ENCODE measurements at places on chromosomes 16 and 17.
A peak's percentile ranks its signal among the peaks of the same experiment; 100 is the strongest.

GRCh38 chr16:8864480-8865110 is 4.2 kb downstream of the CARHSP1 start:
- DNase-seq: no peak

- no peak for DNase-seq
These were observed 1911.2 kb downstream of the TP53TG3F start for GRCh38 chr16:35370617-35371016.

- DNase-seq: no peak
These were observed 248.8 kb downstream of the HS3ST3A1 start for GRCh38 chr17:13352747-13353415.

- DNase-seq: no peak
These were observed 2.7 kb downstream of the RNF43 start for GRCh38 chr17:58414596-58414997.

GRCh38 chr17:73971127-73971526 is 232.4 kb upstream of the RPL38 start:
- no peak for DNase-seq

GRCh38 chr16:50050802-50051201 is 15.0 kb upstream of the HEATR3 start:
- DNase-seq: no peak

- no peak for DNase-seq
These were observed 31.8 kb downstream of the ZDHHC7 start for GRCh38 chr16:84979516-84979915.

DNA sequence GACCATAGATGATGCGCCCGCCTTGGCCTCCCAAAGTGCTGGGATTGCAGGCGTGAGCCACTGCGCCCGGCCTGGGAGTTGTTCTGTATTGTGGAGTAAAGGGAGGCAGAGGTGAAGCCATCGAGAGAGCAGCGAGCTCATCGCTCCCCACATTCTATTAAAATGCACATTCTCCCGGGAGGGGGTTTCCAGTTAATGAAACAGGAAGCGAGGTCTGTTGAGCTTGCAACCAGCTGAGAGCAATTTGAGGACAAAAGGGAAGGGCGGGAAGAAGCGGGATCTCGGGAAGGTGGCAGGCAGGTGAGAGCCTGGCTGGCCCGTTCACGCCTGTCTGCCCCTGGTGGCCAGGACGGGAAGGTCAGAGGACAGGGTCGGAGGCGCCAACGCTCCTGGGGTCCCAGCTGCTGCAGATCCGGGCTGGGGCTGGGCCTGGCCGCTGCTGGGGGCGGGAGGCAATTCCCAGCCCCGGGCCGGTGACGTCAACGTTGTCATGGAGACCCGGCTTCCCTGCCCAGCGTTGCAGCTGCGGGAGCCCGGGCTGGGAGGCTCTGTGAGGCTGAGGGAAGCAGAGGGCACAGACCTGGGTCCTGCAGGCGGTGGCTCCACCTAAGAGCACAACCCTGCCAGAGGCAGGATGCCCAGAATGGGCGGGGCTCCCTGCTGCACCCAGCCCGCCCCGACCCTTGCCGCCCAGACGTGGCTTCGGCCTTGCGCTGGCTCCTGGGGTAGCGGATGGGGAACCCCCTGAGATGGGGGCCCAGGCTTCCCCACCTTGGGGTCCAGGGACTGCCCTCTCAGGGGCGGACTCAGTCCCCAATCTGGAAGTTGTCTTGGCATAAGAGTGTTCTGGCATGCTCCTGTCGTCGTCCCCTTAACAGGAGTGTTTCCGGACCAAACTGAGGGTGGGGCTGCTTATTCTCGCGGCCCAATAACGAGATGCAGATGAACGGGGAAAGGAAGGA is 48.7 kb upstream of the PLCG2 start:
- peak; percentile 28 for DNase-seq

GRCh38 chr17:7241783-7242716 is at the start of gene GABARAP:
GABARAP (minus strand) TSS chr17:7242449; CDS start chr17:7242330, 119 bp downstream.
- DNase-seq: peak; percentile 92

DNA sequence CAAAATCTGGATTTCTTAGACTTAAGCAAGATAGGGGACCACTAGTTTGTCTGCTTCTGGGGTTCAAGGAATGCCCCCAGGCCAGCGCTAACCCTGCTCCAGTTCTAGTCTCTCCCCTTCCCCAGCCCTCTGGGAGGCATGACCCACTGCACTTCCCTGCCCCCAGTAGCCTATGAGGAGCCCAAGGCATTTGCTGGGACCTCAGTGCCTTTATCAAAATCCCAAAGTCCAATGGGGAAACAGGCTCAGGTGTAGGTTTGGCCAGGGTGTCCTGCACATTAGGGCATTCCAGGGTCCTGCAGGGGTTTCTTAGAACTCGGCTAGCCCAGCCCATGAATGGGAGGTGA is 1.2 kb downstream of the IL4R start:
- no peak for DNase-seq

GRCh38 chr17:327296-327695 is 25.3 kb downstream of the RPH3AL start:
- DNase-seq: no peak

DNA sequence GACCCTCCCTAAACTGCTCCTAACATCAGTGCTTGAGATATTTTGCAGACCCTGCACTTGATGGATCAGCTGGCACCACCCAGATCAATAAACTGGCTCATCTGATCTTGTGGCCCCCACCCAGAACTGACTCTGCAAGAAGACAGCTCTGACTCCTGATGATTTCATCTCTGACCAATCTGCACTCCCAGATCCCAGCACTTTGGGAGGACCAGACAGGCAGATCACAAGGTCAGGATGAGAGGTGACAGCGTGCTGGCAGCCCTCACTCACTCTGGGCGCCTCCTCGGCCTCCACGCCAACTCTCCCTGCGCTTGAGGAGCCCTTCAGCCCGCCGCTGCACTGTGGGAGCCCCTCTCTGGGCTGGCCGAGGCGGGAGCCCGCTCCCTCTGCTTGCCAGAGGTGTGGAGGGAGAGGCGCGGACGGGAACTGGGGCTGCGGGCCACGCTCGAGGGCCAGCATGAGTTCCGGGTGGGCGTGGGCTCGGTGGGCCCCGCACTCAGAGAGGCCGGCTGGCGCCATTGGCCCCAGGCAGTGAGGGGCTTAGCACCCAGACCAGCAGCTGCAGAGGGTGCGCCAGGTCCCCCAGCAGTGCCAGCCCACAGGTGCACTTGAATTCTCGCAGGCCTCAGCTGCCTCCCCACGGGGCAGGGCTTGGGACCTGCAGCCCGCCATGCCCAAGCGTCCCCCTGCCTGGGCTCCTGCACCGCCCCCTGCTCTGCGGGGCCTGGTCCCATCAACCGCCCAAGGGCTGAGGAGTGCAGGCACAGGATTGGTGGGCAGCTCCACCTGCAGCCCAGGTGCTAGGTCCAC is 2.4 kb upstream of the C16orf54 start:
- DNase-seq: no peak

DNA sequence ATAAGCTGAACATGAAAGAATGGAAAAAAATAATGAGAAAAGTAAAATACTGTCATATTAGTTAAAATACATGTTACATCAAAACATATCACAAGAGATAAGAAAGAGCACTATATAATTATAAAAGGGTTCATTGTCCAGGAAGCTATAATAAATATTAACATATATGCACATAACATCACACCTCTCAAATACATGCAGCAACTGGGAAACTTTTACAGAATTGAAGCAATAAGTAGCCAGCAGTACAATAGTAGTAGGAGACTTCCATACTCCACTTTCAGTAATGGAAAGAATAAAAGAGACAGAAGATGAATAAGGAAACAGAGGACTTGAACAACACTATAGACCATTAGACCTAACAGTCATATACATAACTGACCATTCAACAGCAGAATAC is 90.4 kb downstream of the AHSP start:
- no peak for DNase-seq

- DNase-seq: no peak
These were observed 188.5 kb downstream of the MSI2 start for GRCh38 chr17:57444682-57445450.

DNA sequence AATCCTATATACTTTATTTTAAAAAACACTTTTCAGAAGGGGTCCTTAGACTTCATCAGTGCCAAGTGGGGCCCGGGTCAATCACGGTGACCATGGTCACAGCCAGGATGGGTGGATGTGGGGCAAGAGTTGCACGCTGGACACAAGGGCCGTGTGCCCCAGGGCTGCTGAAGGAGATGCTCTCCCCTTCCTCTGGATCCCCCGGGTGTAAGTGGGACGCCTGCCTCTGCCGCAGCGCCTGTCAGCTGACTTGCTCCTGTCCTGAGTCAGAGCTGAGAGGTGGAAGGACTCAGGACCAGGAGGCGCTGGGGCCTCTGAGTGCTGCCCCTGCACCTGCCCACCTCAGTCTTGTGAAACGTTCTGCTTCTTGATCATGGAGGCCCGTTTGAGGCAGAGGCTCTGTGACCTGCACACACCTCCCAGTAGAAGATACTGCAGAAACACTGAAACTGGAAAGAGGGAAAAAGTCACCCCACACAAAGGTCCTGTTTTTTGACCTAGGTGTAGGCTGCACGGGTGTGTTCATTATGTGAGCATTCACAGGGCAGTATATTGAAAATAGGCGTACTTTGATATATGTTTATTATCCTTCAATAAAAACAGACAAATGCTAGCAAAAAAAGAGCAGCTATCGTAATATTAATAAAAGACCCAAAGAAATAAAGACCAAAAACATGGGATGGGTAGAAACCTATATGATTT is 40.9 kb upstream of the BAHCC1 start:
- DNase-seq: no peak

DNA sequence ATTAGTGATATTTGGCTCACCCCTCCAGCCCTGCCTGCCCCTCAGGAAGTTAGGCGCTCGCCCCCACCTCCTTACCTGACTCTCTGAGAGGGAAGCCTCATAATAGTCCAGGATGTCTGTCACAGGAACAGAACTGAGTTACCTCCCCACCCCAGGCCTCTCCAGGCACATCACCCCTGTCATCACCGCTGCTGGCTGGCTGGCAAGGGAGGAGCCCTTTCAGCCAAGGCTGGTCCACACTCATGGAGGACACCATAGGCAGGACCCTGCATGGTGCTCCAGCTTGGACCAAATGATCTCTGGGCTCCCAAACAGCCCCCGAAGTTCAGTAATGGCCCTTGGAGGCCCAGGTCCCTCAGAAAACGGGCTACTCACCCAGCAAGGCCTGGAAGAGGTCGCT is 1.5 kb downstream of the DLG4 start:
- DNase-seq: no peak

- DNase-seq: no peak
These were observed 201.7 kb upstream of the PSMD7 start for GRCh38 chr16:74094962-74095361.

DNA sequence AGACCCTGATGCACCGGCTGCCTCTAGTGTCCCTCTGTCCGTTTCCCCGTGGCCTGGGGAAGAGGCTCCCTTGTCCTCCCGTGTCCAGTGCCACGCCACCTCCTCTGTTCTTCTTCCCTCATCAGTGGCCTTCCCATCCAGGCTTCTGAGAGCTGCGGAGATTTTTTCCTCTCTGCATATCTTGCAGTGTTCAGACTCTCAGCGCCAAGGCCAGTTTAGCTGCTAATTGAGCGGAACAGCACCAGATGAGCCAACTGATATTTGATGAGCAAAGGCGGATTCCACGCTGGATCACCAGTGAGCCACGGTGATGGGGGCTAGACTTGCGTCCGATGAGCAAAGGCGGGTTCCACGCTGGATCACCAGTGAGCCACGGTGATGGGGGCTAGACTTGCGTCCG is 257.6 kb downstream of the FOXL1 start:
- DNase-seq: no peak

GRCh38 chr16:22672830-22673210 is 141.1 kb upstream of the HS3ST2 start:
- no peak for DNase-seq

DNA sequence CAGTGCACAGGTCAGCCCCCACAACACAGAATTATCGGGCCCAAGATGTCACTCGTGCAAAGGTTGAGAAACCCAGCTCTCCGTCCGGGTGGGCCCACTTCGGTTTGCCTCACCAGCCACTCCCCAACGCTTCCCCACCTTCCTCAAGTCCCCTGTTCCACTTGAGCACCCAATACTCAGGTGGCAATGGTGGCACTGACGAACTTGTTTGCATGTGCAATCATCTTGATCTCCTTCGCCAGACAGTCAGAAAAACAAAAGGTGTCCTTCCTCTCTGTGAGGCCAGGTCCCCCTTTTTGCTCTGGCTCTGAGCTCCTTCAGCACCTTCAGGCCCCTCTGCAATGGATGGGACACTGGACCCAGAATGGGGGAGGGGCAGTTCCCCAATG is 3.7 kb downstream of the GGA2 start:
- DNase-seq: no peak

GRCh38 chr17:1179112-1179817 is 516 bp downstream of the ABR start:
- no peak for DNase-seq

DNA sequence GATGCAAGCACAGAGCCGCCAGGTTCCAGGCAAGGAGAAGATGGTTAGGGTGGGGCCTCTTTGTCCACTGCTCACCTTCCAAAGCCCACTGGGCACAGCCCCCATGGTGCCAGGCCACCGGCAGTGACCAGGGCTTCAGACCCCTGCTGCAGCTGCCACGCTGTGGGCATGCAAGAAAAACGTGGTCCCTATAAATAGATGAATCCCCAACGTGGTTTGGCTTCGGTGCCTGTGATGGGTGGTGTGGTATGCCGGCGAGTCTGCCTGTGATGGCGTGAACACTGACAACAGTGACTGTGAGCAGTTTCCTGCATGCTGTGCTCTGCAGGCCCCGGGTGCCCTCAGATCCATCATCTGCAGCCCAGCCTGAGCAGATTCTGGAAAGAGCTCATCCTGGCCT is 36.6 kb downstream of the RAB11FIP4 start:
- no peak for DNase-seq

- DNase-seq: no peak
These were observed at the start of gene GALR2 for GRCh38 chr17:76074390-76075363. GALR2 (plus strand) TSS chr17:76074781; CDS start chr17:76074884, 103 bp downstream.

DNA sequence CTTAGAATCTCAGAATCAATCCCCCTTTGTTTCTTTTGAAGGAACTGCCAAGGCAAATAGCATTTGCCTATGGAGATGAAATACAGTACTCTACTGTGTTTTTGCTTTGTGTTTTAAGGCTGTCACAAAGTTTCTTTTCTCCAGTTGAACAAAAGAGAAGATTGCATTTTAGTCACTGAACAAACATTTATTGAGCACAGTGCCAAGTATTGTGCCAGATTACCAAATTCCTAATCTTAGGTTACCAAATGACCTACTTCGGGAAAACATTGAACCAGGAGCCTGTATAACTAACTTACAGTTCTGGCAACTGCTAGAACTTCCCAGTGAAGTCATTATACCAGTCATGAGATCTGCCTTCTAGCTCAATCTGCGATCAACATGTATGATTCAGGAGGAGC is 3.0 kb upstream of the UBB start:
- DNase-seq: no peak

GRCh38 chr16:66144641-66145040 is 221.8 kb upstream of the CDH5 start:
- DNase-seq: no peak
